Fibroblast of lung (primary cell): ENCODE measurements at places on chromosomes 2 and 18. TPM values are rescaled to one million over a fixed set of nuclear protein-coding genes. Genes with fewer than 3 reads are reported as not detected.

DNA sequence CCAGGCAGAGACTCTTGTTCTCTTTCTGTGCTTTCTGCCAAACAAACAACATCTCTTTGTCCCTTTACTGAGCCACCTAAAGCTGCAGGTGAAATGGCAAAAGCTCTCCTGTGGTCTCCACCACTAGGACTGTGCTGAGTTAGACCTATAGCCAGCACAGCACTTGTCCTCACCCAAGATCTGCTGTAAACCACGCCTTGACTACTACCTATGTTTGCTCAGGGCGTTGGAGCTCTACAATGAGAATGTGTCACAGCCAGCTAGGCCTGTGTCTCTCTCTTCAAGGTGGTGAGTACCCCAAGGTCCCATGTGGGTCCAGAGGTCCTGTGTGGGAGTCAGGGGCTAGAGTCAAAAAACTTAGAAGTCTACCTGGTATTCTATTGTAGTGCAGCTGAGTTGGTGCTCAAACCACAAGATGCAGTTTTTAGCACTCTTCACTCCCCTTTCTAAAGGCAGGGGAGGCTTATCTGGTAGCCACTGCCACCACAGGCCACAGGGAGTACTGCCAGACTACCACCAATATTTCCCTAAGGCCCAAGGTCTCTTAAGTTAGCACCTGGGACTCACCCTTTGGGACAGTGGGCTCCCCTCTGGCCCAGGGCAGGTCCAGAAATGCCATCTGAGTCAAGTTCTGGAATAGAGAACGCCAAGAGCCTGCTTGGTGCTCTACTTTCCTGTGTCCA is 96.8 kb upstream of the RPRM start:
- H3K4me1 ChIP-seq: no peaks in the 10 kb centered on the region
- H3K27me3 ChIP-seq: no peaks in the 10 kb centered on the region
- H3K36me3 ChIP-seq: no peaks in the 10 kb centered on the region
- no peak for DNase-seq
- H3K4me3 ChIP-seq: no peak overlapping the region

DNA sequence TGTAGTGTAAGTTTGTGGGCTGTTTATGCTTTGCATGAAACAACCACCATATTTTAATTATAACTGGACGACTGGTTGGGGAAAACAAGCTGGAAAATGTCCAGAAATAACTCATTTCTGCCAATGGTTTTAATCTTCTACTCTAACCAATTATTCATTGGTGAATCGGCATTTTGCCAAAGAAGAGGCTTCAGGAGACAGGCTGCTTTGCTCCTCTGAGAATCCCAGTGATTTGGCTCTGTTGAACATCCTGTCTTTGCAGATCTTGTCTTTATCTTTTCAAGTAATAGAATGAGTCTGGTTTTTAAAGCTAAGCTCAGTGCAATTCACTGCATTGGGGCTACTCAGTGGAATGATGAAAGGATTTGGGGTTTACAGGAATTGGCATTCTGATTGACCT is 109.6 kb downstream of the APOB start:
- DNase-seq: no peak
- H3K36me3 ChIP-seq: no peaks in the 10 kb centered on the region
- no peak overlapping the region for H3K27ac ChIP-seq
- no peaks in the 10 kb centered on the region for H3K4me1 ChIP-seq
- no peak overlapping the region for H3K4me3 ChIP-seq
- no peaks in the 10 kb centered on the region for H3K27me3 ChIP-seq

DNA sequence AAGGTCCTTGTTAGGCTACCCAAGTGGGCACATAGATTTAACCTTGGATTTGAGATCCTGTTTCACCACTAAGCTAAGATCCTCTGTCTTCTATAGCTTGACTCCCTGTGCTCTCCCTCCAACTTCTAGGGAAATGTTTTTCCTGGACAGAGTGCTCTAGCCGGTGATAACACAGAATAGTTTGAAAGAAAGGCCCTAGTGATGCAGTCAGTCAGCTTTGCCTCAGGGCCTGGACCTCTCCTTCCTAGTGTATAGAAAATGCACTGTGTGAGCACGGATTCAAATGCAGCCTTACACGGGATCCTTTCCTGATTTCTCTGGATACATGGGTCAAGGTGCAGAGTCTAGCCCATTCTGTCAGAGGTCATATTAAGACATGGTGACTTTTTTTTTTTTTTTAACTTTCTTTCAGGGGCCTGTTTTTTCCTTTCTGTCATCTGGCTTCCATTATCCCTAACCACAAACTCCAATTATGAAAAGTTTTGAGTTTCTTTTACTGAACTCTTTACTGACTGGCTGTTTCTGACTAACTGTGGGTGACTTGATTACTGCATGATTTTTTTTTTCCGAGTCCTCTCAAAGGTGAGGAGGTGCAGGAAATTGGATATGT is 122.6 kb downstream of the LRP1B start:
- H3K36me3 ChIP-seq: no peaks in the 10 kb centered on the region
- no peak overlapping the region for H3K4me3 ChIP-seq
- no peaks in the 10 kb centered on the region for H3K4me1 ChIP-seq

GRCh38 chr18:35436076-35436649 is 59.0 kb upstream of the ZNF396 start:
- H3K36me3 ChIP-seq: no peaks in the 10 kb centered on the region
- DNase-seq: peak; percentile 32
- no peaks in the 10 kb centered on the region for H3K4me1 ChIP-seq
- H3K27me3 ChIP-seq: no peaks in the 10 kb centered on the region
- H3K27ac ChIP-seq: no peak overlapping the region

GRCh38 chr2:72681016-72681995 is 144.5 kb downstream of the EXOC6B start:
- no peaks in the 10 kb centered on the region for H3K36me3 ChIP-seq
- no peaks in the 10 kb centered on the region for H3K4me1 ChIP-seq
- no peak for DNase-seq
- H3K27ac ChIP-seq: no peak overlapping the region
- no peak overlapping the region for H3K4me3 ChIP-seq

DNA sequence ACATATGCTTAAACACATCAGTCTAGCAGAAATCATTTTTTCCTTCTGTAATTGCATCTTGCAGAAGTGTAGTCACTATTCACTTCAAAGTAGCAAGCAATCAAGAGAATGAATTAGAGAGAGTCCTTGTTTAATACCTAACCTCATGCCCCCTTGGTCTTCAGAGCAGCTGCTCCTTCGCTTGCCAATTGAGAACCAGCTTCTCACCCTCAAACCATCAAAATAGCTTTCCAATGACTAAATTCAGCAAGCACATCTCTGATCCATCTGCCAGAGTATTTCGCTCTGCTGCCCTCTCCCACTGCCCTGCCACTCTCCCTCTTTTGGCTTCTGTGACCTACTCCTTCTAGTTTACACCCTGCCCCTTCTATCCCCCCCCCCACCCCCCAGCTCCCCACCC is 120.7 kb upstream of the AGAP1 start:
- H3K4me3 ChIP-seq: no peak overlapping the region
- no peaks in the 10 kb centered on the region for H3K27me3 ChIP-seq
- H3K27ac ChIP-seq: no peak overlapping the region

- no peaks in the 10 kb centered on the region for H3K4me1 ChIP-seq
- H3K4me3 ChIP-seq: no peak overlapping the region
- no peaks in the 10 kb centered on the region for H3K27me3 ChIP-seq
These were observed 127.0 kb upstream of the FZD5 start for GRCh38 chr2:207896525-207897285.

DNA sequence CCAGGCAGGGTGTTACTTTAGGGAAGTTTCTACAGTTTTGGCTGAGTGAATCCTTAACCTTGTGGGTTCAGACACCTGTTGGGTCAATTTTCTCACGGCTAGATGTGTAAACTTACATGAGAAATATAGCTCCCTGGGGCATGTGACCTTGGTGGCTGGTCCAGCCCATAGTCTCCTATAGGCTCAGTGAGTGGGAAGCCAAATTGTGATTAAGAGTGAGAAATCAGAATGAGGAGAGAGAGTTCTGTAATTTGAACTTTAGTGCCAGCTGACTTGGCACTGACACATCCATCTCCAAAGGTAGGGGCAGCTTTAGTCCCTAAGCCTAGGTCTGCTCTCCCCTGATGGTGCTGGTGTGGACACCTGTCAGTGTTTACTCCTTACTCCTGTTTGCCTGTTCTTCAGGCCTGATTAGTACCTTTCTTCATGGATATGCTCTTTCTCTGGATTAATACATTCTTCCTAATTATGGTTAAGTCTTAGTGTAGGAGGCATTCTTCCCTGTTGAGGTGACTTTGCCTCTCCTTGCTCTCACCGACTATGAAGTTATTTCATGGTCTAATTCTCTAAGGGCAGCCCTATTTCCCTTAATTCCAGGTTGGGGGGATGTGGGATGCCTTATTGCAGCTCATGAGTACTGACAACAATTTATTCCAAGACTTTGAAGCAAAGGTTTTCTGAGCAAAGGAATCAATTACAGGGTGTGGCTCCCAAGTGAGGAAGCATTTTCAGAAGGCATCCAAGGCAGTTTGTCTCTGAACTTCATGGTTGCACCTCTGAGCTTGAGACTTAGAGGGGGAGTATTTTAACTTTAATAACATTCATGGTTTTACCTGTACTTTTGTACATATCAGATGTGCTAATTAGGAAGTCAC is 177.3 kb downstream of the DYSF start:
- H3K27me3 ChIP-seq: no peaks in the 10 kb centered on the region
- no peak overlapping the region for H3K4me3 ChIP-seq
- H3K36me3 ChIP-seq: no peaks in the 10 kb centered on the region
- no peak overlapping the region for H3K27ac ChIP-seq

The POTEE gene
- total RNA-seq: not detected in 2 replicates

The CCDC121 gene
- 1.8 and 2.0 TPM in 2 replicates for total RNA-seq

The IL1A gene
- 0.17 and 0.26 TPM in 2 replicates for total RNA-seq

The SLC4A5 gene
- under 0.01 and 0.17 TPM in 2 replicates for total RNA-seq

The SERPINB4 gene
- not detected in 2 replicates for total RNA-seq

The SP140 gene
- 0.26 and 0.33 TPM in 2 replicates for total RNA-seq

The DSG4 gene
- not detected in 2 replicates for total RNA-seq

The TDRD15 gene
- total RNA-seq: not detected in 2 replicates

The ACMSD gene
- not detected in 2 replicates for total RNA-seq

The CRYGA gene
- total RNA-seq: not detected in 2 replicates

The SULT1C4 gene
- 0.26 and 0.50 TPM in 2 replicates for total RNA-seq
